ENCODE measurements at places on chromosomes 7 and 10.

GRCh38 chr7:98555403-98555802 lies 61.7 kb upstream of the NPTX2 start:
- DNase-seq, result no peak

- DNase-seq, result no peak
Observed at GRCh38 chr10:34396663-34397062, 418.4 kb downstream of the PARD3 start.

- no peak for DNase-seq
Observed at GRCh38 chr10:24759672-24760071, 36.0 kb upstream of the ARHGAP21 start.

- no peak for DNase-seq
Observed at GRCh38 chr7:125197731-125198393, 268.2 kb upstream of the POT1 start.

GRCh38 chr10:72913287-72913686 lies 19.7 kb downstream of the OIT3 start:
- no peak for DNase-seq

DNA sequence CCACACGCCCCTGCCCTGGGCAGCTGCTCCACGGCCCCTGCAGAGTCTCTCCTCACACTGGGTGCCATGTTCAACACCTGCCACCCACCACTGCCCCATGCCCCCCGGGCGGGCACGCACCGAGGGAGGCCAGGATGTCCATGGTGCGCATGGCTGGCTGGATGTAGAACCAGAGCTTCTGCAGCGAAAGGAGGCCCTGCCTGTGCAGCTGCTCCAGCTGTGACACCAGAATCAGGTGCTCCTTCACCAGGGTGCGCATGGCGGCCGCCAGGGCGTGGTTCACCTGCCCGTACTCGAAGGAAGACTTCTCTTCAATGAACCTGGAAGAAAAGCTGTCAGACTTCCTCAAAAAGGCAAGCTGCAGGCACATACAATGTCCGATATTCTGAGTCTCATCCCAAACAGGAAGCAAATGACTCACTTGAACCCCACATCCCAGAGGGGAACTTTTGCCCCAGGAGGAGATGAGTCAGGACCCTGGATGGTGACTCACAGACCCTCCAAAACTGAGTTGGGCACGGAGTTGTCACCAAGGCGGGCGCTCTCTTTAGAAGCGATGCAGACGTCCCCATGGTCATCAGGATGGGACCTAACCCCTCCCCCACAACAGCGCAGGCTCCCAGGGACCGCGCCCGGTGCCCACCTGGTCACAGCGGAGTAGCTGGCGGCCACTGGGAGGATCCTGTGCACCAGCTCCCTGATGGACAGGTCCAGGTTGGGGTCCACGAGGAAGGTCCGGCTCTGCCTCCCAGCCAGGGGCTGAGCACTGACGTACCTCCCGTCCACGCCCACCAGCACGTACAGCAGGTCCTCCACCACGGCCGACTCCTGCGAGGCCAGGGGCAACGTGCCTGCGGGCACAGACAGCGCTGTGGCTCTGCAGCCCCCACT lies 15.5 kb downstream of the TUBGCP2 start:
- no peak for DNase-seq

GRCh38 chr10:28949005-28950004 lies 272.0 kb downstream of the BAMBI start:
- no peak for DNase-seq

Data from occipital lobe (tissue), 3 donors.